Common myeloid progenitor, CD34-positive (primary cell): ENCODE measurements at places on chromosomes 3 and 15.

DNA sequence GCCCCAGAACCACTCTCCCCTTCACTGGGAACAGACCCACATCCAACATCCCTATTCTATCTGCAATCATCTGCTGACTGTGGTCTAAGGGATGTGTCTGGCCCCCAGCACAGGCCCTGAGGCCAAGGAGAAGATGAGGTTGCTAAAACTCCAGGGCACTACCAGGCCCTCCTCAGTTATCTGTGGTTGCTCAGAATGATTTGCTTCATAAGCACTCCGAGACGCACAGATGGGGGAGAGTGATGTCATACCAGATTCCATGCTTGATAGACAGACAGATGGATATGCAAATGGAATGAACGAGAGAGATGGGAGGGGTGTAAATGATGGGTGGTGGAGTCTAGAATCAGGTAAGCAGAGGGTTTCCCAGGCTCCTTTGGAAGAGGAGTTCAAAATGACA lies 57.8 kb downstream of the CEMIP start:
- DNase-seq, result no peak

DNA sequence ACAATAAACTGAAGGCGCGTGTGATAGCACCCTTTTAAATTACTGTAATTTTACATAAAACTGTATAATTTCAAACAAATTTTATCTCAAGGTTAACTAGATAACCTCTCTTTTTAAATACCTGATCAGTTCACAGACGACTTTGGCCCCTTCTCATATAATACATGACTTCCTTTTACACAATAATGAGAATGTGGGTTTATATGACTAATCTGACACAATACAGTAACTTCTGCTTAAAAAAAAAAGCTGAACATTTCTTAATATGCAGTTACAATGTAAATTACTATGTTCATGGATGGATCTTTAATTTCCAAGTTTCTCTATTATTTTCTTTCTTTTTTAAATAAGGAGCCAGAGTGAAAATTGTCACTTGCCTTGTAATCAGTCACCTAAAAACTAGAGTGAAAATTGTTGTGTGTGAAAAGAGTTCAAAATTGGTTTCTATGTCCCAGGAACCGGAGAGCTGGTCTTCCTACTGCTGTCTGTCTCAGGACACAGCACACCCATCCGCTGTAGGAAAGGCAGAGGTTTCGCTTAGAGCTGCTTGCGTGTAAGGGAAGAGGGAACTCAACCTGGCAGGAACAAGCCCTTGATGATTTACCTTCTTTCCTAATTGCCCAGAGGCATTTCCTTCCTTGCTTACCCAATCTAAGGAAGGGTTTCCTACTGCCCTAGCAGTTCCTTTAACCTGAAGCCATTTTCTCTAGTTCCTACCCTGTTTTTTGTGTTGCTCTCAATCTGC lies 33.3 kb downstream of the PLD1 start:
- DNase-seq, result peak; percentile 52

DNA sequence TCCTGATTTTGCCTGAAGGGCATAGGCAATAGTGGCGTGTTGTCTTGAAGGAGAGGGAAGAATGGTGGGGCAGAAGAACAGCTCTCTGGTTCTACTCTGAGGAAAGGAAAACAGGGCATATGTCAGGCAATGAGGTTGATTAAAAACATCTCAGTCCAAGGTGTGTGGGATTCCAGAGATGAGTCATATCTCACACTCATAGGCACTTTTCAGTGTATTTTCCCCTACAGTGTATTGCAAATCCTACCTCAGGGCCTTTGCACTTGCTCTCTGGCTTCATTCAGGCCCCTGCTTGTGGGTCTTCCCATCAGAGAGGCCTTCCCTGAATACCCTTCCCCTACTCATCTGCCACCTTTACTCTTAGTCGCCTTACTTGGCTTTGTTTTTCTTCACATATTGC lies 107.8 kb downstream of the SLCO3A1 start:
- DNase-seq, result no peak

- DNase-seq, result no peak
These were observed 7.0 kb downstream of the SFMBT1 start for GRCh38 chr3:53038679-53039375.

DNA sequence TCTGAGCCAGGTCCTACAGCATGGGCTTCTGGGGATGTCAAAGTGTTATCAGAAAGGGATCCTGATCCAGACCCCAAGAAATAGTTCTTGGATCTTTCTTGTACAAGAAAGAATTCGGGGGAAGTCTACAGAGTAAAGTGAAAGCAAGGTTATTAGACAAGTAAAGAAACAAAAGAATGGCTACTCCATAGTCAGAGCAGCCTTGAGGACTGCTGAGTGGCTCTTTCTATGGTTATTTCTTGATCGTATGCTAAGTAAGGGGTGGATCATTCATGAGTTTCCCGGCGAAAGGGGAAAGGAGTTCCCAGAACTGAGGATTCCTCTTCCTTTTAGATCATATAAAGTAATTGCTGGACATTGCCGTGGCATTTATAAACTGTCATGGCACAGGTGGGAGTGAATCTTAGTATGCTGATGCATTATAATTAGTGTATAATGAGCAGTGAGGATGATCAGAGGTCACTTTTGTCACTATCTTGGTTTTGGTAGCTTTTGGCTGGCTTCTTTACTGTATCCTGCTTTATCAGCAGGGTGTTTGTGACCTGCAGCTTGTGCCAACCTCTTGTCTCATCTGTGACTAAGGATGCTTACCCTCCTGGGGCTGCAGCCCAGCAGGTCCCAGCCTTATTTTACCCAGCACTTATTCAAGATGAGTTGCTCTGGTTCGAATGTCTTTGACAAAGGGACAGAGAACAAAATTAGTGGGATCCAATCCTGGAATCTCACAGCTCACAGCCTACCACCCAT lies 41.0 kb downstream of the CRYGS start:
- no peak for DNase-seq

GRCh38 chr3:151459358-151459757 lies 1.5 kb downstream of the IGSF10 start:
- no peak for DNase-seq

DNA sequence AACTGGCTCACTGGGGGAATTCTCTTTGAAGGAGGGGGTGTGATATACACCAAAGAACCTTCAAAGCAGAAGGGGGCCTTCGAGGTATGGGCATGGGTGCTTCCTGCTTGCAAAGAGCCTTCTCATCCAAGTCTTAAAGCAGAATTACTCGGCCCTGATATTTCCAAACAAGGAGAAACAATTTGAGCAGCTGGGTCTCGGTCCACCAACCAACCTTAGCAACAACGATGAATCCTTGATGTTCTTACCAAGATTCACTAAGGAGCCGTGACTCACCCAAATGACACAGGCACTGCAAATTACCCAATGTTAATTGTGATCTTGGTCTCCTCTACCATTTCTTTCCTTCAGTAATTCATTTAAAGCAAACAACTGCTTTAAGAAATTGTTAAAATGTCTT lies 7.7 kb downstream of the HOMER2 start:
- peak; percentile 14 for DNase-seq

DNA sequence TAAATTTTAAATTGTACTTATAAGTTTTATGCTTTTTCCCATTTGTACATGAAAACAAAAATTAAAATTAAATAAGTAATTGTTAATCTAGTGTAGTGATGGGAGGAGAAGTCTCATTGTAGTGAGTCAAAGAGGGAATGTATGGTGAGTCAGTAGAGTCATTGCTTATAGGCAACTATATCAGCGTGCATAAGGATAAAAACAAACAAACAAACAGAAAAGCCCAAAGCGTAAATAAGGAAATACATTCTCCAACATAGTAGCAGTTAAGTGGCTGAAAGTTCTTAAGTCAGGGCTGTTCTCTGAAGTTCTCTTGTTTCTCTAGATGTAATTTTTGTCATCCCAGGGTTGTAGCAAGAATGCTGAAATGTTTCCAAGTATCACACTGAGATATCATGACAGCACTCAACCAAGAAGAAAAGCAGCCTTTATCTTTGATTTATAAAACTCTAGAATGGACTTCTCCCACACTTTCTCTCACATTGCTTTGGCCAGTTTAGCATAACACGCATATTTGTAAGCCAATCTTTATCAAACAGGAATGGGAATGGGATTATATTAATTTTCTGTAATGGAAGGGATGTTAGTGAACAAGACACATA lies 184.1 kb upstream of the TP63 start:
- DNase-seq, result no peak

- DNase-seq, result peak; percentile 30
These were observed 10.6 kb upstream of the P3H2 start for GRCh38 chr3:190131329-190131728.

DNA sequence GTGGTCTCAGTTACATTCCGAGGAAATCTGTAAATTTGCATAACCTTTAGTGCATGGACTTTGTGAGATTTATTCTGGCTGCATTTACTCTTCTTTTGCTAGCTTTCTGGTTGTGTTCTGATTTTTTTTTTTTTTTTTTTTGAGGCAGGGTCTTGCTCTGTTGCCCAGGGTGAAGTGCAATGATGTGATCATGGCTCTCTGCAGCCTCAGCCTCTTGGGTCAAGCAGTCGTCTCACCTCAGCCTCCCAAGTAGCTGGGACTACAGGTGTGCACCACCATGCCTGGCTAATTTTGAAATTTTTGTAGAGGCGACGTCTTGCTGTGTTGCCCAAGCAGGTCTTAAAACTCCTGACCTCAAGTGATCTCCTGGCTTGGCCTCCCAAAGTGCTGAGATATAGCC lies 12.6 kb downstream of the RAB5A start:
- DNase-seq, result no peak

DNA sequence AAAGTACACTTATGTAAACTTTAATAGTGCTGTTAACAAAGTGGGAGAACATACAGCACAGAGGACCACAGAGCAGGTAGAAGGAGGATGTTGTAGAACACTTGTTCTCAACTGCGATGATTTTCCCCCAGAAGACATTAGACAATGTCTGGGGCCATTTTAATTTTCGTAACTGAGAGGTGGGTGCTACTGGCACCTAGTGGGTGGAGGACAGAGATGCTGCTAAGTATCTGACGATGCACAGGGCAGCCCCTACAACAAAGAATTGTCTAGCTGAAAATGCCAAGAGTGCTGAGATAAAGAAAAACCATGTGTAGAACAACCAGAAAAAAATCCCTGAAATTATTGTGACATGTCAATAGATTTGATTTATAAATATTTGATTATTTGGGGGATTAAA lies 5.0 kb upstream of the KBTBD8 start:
- no peak for DNase-seq

- DNase-seq, result peak; percentile 56
These were observed 248.3 kb downstream of the CGGBP1 start for GRCh38 chr3:87810452-87811016.

- no peak for DNase-seq
These were observed 459.9 kb upstream of the TPRG1 start for GRCh38 chr3:188711881-188712247.

DNA sequence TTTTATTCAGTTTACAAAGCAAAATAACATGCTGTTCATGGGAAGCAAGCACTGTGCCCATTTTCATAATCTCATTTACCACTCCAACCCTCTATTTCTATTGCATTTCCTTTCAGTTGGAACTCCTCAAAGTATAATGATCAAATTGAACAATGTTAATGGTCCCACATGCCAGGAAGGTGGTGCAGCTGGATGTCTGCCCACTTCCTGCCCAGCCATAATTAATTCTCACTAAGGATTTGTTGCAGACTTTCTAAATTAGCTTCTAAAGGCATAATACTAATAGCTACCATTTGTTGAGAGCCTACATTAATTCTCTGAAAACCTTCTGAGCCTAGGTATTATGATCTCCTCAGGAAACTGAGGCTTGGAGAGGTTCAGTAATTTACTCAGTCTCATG lies 316.1 kb upstream of the TPM1 start:
- DNase-seq, result no peak

DNA sequence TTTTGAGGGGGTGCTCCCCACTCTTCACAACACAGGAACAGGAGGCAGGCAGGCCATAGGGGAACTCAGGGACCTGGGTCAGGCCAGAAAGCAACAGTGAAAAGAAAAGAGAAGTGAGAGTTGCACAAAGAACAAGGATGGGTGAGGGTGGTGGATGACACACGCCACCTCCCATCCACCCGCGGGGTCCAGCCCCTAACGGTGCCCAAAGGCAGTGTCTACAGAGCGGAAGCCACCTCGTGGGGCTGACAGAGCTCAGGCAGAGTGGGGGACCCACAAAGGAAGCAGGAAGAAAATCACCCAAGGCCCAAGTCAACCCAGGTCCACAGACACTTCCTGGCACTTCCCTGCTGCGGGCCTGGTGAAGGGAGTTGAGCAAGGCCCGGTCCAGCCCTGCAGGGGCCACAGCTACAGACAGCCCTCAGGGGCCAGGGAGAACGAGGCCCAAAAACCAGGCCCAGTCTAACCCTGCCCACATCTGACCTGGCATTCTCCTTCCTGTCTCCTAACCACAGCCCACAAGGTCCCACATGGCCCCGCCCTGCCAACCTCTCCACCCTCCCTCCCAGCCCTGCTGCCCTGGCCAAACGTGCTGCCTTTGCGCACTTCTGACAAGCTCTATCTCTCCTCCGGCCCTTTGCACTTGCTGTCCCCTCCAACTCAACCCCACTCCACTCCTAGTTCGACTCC lies 5.9 kb downstream of the NUP210 start:
- DNase-seq, result peak; percentile 95

DNA sequence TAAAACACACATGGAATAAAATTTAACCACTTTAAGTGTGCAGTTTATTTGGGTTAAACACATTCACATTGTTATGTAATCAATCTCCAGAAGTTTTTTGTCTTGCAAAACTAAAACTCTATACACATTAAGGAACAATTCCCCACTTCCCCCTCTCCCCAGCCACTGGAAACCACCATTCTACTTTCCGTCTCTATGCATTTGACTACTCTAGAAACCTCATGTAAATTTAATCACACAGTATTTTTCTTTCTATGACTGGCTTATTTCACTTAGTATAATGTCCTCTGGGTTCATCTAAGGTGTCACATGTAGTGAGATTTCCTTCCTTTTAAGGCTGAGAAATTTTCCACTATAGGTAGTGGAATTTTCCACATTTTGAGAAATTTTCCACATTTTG lies 568.7 kb upstream of the UBE2E2 start:
- DNase-seq, result no peak

DNA sequence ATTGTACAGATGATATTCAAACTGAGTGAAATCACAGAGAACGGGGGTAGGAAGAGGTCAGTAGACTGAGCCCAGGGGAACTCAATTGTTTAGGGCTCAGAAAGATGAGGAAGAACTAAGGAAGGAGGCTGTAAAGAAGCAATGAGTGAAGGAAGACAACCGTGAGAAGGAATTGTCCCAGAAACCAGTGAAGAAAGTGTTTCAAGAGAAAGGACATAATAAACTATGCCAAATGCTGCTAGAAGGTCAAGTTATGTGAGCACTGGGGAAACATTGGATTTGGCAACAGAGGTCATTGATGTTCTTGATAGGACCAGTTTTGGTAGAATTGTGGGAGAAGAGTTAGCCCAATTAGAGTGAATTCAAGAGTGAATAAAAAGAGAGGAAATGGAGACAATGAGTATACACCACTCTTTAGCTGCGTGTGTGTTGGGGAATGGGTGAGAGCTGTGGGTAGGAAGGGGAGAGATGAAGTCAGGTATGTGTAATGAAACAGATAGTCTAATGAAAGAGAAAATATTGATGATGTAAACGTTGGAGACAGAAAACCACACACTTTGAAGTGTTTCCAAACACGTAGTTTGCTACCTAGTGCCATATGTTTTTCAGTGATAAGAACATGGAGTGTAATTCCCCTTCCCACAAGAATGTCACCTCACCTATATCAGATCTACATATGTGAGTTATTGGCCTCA lies 42.5 kb upstream of the MME start:
- no peak for DNase-seq
